ENCODE measurements at places on chromosomes 13 and 19.

DNA sequence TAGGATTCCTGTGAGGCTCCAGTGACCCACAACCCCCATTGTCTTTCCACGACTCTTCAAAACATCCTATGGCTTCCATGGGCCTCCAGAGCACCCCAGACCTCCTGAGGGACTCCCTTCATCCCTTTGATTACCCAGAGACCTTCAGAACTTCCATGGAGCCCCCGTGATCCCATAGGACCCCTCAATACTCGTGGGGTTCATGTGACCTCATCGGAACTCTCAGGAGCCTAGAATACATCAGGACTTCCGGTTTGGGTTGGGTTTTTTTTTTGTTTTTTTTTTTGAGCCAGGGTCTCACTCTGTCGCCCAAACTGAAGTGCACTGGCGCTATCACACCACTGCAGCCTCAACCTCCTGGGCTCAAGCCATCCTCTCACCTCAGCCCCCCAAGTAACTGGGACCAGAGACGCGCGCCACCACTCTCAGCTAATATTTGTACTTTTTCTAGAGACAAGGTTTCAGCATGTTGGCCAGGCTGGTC lies 774 bp downstream of the ALDH16A1 start:
- DNase-seq: no peak

GRCh38 chr13:112248862-112249592 lies 127.1 kb upstream of the SPACA7 start:
- DNase-seq: no peak

DNA sequence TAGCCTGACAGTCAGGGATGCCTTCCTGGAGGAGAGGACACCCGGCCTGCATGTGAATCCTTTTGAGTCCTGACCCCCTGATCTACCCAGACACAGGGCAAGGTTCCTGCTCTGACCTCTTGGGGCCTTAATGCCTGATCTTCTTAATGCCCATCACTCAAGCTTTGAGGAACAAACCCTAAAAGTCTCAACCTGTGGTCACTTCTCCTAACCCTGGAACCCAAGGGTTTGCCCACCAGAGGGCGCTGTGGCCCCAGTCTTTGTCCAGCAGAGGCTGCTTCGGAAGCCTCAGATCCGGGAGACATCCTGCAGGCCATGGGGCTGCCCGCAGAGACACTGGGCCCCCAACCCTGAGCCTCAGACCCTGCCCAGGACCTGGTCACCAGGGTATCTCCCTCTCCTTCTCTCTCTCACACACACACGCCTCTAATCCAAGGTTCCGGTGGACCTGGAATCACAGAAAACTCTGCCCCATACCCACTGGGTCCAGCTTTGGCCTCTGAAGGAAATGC lies 9.8 kb upstream of the DPF1 start:
- DNase-seq: no peak

DNA sequence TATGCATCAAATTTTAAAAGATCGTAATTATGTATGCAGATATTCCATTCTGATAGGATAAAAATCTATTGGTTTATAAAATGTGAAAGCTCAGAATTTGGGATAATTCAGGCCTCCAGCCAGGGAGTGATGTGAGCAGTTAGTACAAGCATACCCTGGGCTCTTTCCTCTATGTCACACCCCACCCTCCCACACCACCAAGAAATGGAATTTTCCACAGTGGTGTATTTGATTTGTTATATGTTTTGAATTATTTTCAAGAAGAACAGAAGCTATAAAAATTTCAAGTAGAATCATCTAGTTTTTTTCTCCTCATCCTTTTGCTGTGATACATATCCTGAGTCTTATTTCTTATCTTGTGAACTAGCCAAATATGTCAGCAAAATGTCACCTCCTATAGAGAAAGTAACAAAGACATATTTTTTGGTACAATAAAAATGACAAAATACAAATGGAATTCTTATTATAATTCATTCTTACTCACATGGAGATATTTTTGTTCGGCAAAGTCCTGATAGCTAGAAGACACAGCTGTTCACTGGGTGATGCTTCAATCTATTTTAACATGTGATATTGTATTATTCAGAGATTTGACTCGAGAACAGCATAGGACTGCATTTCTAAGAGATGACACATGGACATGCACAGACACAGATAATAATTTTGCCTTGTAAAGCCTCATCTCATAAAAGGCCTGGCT lies 61.2 kb upstream of the FRY start:
- no peak for DNase-seq

DNA sequence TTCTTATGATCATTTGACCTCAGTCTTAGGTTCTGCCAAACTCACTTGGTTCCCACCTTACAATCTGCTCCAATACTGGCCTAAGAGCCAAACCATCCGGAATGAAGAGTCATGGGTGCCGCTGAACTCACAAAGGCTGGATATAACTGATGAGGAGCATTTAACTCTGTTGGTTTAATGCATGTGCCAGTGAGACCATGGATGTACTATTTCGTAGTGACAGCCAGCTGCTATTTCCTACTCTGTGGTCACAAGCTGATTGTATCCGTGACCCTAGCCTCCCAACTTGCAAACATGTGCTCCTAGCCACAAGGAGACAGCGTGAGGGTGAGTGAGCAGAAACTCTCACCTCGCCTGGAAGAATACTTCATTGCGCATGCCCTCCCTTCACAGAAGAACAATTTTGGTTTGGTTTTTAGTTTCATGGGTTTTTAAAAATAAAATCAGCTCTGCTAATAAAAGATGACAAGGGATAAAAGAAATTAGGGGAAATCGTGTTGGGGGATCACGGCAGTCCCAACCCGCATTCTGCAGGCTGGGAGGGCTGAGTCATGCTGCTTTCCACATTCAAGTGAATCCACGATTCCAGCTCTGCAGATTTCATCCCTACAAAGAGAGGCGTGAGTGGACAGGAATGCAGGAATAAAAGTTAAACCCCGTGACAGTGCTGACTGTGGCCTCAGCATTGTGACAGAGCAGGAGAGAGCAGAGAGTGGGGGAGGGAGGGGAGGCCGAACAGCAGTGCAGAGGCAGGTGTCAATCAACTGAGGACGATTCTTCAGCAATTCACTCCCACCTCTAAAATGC lies 66.8 kb upstream of the RAP2A start:
- no peak for DNase-seq

- peak; percentile 1 for DNase-seq
These were observed 76.8 kb downstream of the FREM2 start for GRCh38 chr13:38763446-38764381.

- no peak for DNase-seq
These were observed at the start of gene PLIN5 for GRCh38 chr19:4534836-4535658. TSS of gene PLIN5 (minus strand) at chr19:4535224. CDS start at chr19:4534074, 1,150 bp downstream.

- DNase-seq: peak; percentile 74
These were observed 9.2 kb upstream of the FBN3 start for GRCh38 chr19:8158411-8159074.

DNA sequence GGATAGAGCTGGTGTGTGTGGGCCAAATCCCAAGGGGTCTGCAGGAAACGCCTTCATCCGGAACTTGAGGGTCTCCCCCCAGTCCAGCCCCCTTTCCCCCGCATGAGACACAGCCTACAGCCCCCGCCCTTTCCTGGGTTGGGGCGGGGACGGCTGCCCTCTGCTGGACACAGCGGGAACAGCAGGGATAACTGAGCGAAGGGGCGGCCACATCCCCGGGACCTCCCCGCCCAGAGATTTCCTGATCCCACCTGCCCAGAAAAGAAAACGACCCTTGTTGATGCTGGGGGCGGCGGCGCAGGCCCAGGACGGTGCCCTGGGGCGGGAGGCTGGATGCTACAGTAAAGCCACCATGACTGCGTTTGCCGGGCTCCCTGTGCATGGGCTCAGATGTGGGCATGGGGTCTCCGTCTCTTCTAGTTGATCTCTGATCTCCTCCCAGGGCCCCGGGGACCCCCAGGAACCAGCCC lies 14.2 kb downstream of the ONECUT3 start:
- DNase-seq: no peak

DNA sequence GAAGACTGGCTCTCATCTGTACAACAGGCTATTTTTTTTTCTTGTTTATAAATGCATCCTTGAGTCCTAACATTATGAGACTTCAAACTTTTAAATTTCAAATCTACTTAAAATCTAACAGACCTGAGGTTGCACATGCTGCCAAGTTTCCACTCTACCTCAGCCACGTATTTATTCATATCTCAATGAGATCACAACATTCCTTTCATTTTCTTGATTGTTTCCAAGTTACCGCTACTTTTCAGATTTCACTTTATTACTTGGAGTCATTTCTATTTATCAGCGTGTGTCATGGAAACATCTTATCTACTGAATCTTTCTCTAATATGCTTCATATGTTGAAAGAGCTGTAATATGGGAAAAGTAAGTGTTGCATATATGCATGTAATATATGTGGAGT lies 1257.5 kb upstream of the ATXN8OS start:
- no peak for DNase-seq

GRCh38 chr19:50838239-50838638 lies 4.9 kb upstream of the KLK15 start:
- no peak for DNase-seq

- no peak for DNase-seq
These were observed 494.6 kb downstream of the MYO16 start for GRCh38 chr13:109123971-109124370.
